Left kidney (tissue), 8 donors: ENCODE measurements at places on chromosomes 4 and X. TPM values are rescaled to one million over a fixed set of nuclear protein-coding genes. Genes with fewer than 3 reads are reported as not detected.

- DNase-seq, result no peak
These were observed 7.6 kb downstream of the PRRG3 start for GRCh38 chrX:151702741-151703340.

The HPSE gene
- 1.1 TPM for polyA plus RNA-seq

The TCP11X2 gene
- polyA plus RNA-seq, result 2.4 TPM

The PCYT1B gene
- polyA plus RNA-seq, result 3.3 TPM

- DNase-seq, result no peak
These were observed 62.1 kb downstream of the USO1 start for GRCh38 chr4:75786526-75786925.

The USP17L28 gene
- not detected for polyA plus RNA-seq

GRCh38 chr4:26346203-26346620 lies 25.4 kb downstream of the RBPJ start:
- no peak for DNase-seq

- no peak for DNase-seq
These were observed 80.6 kb downstream of the MFAP3L start for GRCh38 chr4:169945636-169946035.

DNA sequence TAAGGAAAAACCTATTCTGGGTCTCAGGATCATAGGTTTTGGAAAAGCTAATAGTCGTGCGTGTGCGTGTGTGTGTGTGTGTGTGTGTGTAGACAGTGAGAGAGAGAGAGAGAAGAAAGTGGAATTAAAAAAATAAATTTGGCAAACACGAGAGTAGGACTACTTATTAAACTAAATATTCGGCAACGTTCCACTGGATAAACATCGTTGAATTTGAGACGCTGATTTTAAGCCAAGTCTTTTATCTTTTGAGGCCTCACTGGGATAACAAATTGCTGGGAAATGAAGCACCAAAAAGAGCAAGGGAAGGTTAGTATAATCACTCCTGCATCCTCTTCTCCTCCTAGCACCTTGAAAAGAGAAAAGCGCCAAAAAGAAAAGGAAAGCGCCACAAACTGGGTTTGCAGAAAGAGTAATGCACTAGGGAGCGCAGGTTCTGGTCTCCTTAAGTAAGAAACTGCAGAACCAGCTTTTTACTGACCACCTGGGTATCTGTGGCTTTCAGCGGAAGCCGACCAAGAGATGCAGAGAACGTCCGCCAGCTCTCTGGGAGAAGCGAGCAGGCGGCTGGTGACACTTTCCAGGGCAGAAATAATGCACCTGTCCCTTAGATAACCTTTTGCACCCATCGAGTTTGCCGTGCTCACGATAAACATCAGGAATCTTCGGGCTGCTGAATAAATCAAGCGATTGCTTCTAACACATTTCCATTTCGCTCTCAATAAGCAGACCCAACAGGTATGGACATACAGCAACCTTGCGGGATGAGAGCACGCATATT lies 3.4 kb downstream of the ATOH1 start:
- DNase-seq, result no peak

DNA sequence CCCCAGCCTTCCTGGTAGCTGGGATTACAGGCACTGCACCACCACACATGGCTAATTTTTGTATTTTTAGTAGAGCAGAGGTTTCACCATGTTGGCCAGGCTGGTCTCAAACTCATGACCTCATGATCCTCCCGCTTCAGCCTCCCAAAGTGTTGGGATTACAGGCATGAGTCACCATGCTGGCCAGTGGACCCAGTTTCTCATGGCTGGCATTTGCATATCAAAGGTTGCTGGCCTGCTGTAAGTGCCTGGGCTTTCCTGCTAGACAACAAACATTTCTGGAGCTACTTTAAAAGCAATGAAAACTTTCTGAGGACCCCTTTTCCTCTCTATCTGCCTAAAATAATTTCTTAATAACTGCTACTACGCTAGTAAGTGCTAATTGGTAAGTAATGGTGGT lies 228.2 kb downstream of the PCDH10 start:
- DNase-seq, result no peak

The SLC9B1 gene
- polyA plus RNA-seq, result 3.4 TPM

DNA sequence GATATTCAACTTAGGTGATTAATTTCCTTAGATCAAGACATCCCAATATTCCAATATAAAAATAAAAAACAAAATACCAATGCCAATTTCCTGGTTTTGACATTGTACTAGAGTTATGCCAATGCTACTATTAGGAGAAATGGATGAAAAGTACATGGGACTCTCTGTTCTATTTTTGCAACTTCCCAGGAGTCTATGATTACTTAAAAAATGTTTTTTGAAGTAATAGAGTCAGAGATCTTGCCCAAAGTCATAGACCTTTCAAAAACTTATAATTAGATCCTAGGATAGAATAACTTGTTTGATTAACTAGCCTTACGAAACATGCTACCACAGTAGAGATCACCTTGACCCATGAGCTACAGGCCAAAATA lies 73.6 kb upstream of the MAOA start:
- DNase-seq, result no peak

The CXorf65 gene
- not detected for polyA plus RNA-seq

The STS gene
- 6.5 TPM for polyA plus RNA-seq

DNA sequence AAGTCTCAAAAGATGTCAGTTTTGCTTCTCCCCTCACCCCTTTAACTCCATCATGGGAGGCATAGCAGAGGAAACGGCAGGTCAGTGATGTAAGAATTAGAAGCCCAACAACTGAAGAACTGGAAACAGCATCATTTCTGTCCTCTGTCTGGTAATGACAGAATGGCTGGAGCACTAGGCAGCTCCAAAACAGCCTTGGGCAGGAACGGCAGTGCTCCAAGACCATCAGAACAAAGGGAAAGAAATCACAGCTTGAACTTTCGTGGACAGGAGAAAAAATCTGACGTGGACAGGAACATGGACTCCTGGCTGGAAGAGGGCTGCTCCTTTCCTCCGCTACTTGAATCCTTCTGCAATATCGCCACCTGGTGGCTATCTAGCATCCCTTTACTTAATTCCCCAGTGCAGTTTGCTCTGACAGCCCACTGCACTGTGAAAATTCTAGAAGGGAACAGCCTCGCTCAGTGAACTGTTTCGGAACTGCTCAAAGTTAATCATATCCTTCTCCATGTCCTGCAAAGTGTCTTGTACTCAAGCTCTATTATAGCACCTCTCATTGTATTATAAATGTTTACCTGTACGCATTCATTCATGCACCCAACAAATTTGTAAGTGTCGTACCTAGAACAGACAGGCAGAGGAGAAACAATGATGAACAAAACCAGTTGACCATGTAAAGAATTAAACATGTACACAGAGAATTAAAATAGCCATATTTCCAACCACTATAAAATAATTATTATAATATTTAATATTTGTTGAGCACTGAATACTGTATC lies 20.4 kb downstream of the SLC25A53 start:
- DNase-seq, result peak; percentile 87

DNA sequence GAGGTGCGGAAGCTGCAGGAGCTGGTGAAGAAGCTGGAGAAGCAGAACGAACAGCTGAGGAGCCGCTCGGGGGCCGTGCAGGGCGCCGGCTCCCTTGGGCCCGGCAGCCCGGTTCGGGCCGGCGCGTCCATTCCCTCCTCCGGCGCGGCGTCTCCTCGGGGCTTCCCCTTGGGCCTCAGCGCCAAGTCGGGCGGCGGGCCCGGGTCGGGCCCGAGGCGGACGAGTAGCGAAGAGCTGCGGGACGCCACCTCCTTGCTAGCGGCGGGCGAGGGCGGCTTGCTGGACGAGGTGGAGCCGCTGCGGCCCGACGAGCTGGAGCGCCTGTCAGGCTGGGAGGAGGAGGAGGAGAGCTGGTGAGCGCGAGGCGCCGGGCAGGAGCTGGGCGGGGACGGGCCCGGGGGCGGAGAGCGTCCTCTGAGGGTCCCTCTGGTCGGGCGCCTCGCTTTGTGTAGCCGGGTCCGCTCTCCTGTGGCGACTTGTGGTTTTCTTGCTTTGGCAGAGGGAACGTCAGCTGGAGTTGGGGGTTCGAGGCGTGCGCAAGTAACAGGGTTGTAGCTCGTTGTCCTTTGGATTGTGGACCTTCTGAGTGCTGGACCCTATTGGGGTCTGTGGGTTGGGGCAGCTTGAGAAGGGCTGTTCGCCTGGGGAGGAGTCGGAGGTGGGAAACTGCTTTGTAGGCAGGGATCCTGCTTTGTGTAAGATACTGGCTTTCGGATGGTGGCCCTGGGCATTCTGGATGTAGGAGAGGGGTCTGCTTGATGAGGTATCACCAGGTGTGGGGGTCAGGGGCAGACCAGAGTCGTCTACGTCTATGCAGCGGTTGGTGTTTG lies 662 bp downstream of the SLAIN2 start:
- DNase-seq, result peak; percentile 49

- DNase-seq, result no peak
These were observed 516.5 kb downstream of the PCDH7 start for GRCh38 chr4:31236639-31237173.

DNA sequence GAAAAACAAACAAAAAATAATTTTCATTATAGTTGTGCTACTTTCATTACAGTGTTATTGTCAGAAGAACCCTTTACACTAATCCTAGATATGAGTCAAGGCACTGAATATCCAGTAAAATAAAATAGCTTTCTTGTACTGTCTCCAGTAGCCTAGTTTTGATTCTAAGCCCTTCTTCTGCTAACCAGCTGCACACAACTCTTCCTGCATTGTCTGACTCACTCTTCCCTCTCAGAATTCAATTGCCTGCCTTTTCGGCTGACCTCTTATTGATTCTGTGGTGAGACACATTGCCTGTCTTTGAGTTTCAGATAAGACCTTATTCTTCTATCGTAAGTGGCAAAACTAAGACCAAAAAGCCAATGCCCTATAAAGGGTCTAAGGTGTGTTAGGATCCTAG lies 26.7 kb upstream of the PCDH18 start:
- DNase-seq, result no peak

DNA sequence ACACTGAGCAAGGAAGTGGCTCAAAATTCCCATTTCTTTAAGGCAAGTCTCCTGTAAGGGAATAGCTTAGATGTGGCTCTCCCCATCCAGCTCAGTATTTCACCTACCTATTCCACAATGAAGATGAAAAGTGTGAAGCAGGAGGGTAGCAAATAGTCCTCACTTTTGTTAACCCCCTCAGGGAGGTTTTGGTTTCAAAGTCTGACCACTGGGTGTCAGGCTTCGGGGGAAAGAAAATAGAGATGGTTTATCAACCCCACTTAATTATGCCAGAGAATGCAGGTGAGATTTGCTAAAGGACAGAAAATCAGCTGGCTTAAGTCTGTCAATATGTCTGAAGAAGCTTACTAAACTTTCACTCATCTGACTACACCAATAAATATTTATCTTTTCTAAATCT lies 69.5 kb downstream of the DHX15 start:
- DNase-seq, result no peak

DNA sequence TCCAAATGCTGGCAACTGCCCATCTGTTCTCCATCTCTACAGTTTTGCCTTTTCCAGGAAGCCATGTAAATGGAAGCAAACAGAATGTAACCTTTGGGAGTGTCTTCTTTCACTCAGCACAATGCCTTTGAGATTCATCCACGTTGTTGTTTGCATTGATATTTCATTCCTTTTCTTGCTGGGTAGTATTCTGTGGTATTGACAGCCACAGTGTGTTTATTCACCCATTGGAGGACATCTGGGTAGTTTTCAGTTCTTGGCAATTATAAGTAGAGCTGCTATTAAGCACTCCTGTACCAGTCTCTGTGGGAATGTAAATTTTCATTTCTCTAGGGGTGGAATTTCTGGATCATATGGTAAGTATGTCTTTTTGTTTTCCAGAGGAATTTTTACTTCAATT lies 194.3 kb upstream of the RPS6KA3 start:
- DNase-seq, result no peak

The ALG13 gene
- polyA plus RNA-seq, result 71.7 TPM

GRCh38 chrX:142663330-142664095 lies 362.2 kb upstream of the SPANXN4 start:
- no peak for DNase-seq

The CLGN gene
- polyA plus RNA-seq, result 4.3 TPM

The TBX22 gene
- polyA plus RNA-seq, result 3.1 TPM

- no peak for DNase-seq
These were observed 92.6 kb downstream of the IL13RA2 start for GRCh38 chrX:114924856-114925255.

DNA sequence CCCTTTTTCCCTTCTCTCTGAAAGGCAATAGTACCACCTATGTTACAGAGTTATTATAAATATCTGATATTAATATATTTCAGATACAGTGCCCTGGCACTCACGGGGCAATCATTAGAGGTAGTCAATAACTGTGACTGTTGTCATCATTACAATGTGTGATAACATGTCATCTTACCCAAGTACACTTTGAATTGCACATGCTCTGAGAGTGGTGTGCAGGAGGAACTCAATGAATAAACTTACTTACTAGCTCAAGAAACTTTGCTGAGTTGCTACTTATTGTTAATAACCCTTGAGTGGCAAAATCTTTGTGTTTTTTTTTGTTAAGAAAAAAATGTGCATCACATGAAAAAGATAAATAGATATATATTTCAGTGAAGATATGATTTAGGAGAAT lies 275.1 kb upstream of the RASGEF1B start:
- no peak for DNase-seq
